ENCODE measurements at places on chromosomes 5 and 9. TPM values are rescaled to one million over a fixed set of nuclear protein-coding genes. Genes with fewer than 3 reads are reported as not detected.

PCDH12 gene
- total RNA-seq, result 0.06 TPM

MZB1 gene
- total RNA-seq, result not detected

EFNA5 gene
- 20.5 TPM for total RNA-seq

WNK2 gene
- total RNA-seq, result 5.8 TPM

ANKRD33B gene
- total RNA-seq, result 11.4 TPM

SMIM3 gene
- total RNA-seq, result 13.1 TPM

CIZ1 gene
- 78.3 TPM for total RNA-seq

FOXD4L4 gene
- total RNA-seq, result 0.07 TPM

NEUROG1 gene
- not detected for total RNA-seq
